ENCODE measurements at places on chromosomes 12 and 14. TPM values are rescaled to one million over a fixed set of nuclear protein-coding genes. Genes with fewer than 3 reads are reported as not detected.

DNA sequence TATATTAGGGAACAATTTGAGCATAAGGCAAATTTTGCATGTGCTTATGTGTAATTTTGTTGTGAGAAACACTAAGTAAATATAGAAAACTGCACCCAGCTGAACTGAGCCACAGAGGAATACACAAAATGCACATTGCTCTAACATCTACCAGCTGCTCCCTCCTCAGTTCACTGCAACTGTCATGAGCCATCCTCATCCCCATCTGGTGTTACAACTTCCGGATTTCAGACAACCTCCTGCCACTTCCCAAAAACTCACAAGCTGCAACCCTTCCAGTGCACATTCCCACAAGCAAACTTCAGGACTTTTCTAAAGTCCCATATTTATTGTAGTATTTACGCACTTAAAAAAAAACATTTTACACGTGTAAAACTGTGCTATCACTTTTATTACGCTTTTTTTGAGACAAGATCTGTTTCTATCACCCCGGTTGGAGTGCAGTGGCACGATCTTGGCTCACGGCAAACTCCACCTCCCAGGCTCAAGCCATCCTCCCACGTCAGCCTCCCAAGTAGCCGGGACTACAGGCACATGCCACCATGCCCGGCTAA, 169.1 kb upstream of the TBX3 start:
- no peak for DNase-seq

GRCh38 chr12:21676776-21677175, 19.1 kb upstream of the LDHB start:
- DNase-seq, result no peak

- DNase-seq, result no peak
Observed at GRCh38 chr14:100553471-100553870, 33.7 kb downstream of the BEGAIN start.

GRCh38 chr14:24845851-24846250, 204.1 kb downstream of the STXBP6 start:
- DNase-seq, result no peak

GRCh38 chr14:53060046-53060445, 93.1 kb downstream of the DDHD1 start:
- DNase-seq, result peak; percentile 58

- DNase-seq, result peak; percentile 89
Observed at GRCh38 chr12:120237360-120238171, 28.0 kb downstream of the PXN start.

DNA sequence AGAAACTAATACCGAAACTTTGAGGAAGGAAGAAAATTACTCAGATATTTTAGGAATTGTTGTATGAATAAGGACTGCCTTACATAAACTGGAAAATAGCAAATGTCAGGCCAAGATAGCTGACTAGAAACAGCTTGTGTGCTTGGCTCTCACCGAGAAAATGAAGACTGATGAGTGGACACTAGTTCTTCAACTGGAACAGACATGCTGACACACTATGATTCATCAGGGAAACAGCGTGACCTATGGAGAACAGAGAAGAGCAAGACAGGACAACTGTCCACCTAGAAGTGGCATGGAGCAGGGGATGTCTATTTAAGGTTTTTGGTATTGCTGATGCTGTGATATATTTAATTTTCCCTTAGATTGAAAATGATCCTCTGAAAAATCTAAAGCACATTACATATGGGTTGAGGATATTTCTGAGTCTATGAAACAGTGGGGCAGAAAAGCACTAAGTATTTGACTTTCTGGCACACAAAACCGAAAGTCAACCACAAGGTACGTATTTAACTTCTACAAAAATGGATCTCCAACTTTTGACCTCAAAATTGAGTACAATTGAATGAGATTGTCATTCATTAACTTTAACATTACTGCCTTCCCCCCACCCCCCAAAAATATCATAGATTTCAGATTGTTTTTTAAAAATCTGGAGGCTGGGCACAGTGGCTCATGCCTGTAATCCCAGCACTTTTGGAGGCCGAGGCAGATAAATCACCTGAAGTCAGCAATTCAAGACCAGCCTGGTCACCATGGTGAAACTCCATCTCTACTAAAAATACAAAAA, 863.2 kb downstream of the LRFN5 start:
- no peak for DNase-seq

DNA sequence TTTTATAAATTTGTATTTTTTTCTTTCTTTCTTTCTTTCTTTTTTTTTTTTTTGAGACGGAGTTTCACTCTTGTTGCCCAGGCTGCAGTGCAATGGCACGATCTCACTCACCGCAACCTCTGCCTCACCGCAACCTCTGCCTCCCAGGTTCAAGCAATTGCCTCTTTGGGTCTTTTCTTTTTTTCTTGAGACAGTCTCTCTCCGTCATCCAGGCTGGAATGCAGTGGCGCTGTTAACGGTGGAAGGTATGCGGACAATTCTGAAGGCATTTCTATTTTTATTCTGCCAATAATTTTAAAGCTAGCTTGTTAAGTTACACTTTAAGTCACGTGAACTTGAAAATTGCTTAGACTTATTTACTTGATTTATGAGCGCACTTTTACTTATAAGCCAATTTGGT, 8.8 kb upstream of the PHC1 start:
- DNase-seq, result no peak

- no peak for DNase-seq
Observed at GRCh38 chr14:76829650-76830421, 3.6 kb downstream of the LRRC74A start.

DNA sequence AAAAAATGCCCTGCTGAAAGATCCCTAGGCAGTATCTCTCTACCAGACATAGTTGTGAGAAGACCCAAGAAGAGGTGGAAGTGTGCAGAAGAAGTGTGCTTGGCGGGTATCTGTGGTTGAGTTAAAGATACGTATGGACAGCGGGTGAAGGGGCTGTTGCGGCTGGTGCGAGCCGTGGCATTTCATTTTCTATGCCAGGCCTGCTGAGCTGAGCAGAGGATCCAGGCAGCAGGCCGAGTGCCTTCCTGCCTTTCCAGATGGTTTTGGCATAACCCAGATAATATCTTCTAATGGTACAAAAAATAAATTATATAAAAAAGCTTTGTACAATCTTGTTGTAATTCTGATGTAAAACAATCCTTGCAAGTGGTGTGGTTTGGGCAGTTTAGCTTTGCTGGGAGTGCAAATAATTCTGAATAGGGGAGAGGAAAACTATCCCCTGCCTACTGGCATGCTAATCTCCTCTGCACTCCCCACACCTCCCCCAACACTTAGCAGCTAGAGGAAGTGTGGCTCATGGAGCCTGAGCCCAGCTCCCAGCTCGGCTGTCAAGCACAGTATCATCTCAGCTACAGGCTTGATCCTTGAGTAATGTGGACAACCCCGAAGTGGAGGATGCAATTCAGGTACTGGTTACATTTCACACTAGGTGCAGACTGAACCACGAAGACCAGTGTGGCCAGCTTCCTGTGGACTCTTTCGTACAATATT, 168.9 kb downstream of the VRK1 start:
- DNase-seq, result no peak

DNA sequence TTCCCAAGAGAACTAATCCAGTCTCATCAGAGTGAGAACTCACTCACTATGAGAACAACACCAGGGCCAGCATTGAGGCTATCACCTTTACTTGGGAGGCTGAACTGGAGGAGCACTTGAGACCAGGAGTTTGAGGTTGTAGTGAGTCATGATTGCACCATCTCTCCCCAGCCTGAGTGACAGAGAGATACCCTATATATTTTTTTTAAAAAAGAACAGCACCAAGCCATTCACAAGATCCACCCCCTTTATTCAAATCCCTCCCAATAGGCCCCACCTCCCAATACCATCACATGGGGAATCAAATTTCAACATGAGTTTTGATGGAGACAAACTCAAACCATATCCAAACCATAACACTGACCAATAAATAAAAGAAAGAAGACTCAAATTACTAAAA, 3.7 kb upstream of the TMX1 start:
- no peak for DNase-seq

DNA sequence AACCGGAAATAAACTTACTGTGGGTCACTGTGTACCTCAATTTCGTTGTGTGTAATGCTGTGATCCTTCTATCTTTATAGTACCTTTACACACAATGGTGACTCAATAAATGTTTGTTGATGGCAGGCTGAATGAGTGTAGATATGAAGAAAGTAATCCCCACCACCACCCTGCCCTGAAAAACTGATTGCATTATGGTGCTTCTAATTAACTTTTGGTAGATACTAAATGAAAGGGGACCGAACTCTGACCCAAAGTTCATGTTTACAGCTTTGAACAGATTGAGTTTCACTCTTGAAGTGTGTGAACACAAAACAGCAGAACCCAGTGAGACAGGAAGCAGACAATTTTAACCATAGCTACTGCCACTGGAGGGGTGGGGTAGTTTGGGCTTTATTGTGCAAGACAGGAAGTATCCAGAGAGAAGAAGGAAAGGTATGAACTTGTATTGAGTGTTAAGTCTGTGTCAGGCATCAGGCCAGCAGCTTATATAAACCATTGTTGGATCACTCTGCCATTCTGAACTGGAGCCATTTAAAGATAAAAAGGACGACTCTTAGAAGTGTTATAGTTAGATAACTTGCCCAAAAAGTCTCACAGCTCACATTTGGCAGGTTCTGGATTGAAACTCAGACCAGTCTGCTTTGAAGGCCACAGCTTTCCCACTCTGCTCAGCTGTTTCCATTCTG, 197.0 kb upstream of the AMIGO2 start:
- DNase-seq, result peak; percentile 54

GRCh38 chr12:114976959-114977358, 293.0 kb upstream of the TBX3 start:
- no peak for DNase-seq

DNA sequence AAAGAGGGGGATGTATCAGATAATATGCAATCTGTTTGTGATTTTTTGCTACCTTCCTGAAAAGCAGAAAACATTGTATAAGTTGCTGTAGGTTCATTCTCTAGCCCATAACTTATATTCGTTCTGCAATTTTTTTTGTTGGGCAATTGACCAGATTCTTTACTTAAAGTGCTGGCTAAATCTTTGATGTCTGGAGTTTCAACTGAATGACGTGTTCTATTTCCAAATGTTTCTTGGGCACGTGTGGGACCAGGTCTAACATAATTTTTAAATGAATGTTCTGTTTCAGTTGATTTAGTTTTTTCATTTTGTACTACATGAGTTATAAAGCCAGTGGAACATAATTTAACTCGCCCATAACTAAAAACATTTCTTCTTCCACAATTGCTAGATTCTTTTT, 3.8 kb downstream of the MLH3 start:
- DNase-seq, result no peak

DNA sequence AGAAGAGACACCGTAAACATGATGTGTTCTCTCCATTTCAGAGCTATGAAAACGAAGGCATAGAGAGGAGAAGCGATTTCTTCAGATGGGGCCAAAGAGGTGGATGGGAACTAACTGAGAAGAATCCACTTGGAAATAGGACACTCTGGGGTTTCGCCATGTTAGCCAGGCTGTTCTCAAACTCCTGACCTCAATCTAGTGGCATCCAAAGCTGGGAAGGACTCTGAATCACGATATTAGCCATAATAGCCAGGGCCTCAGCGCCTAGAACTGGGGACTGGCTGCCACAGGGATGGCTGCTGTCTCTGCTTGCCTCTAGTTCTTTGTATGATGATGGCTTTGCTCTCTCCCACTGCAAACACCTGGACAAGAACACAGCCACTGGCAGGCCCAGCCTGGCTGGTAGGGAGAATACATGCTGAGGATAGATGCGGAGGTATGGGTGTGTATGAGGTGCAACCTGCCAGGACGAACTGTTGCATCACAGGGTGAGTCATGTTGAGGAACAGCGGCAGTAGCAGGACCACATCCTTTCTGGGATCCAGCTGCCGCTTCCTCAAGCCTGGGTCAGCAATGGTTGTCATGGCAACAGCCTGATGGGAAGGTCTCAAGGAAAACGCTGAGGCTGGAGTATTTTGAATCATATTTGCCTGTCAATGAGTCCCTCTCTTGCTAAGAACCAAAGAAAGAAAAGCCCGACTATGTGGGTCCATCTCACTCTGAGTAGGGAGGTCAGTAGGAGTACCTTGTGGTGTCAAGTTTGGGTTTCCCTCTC, 31.1 kb downstream of the CCDC177 start:
- DNase-seq, result peak; percentile 33

PZP gene
- 0.73 TPM for polyA plus RNA-seq

NR4A1 gene
- polyA plus RNA-seq, result 18.2 TPM

MFAP5 gene
- 0.29 TPM for polyA plus RNA-seq

CLEC1A gene
- 21.2 TPM for polyA plus RNA-seq

HCAR1 gene
- polyA plus RNA-seq, result 0.02 TPM

DIO2 gene
- 0.32 TPM for polyA plus RNA-seq

BATF gene
- not detected for polyA plus RNA-seq

OTOGL gene
- 0.76 TPM for polyA plus RNA-seq

SLC38A4 gene
- 0.19 TPM for polyA plus RNA-seq

FIGNL2 gene
- 1.5 TPM for polyA plus RNA-seq

CLEC4A gene
- polyA plus RNA-seq, result 0.52 TPM

CYP46A1 gene
- 0.05 TPM for polyA plus RNA-seq

TPCN1 gene
- 19.5 TPM for polyA plus RNA-seq

TMEM121 gene
- 13.1 TPM for polyA plus RNA-seq

COL2A1 gene
- not detected for polyA plus RNA-seq

SOAT2 gene
- not detected for polyA plus RNA-seq

All from endothelial cell of umbilical vein (primary cell).